NCI-H187 treated with DMSO at 0.1 percent for 48 hours (cell line): ENCODE measurements at places on chromosomes 3 and 15.

- DNase-seq, result no peak
These were observed 29.9 kb upstream of the RNU6-1 start for GRCh38 chr15:67869701-67870100.

- no peak for DNase-seq
These were observed 775 bp downstream of the ARNT2 start for GRCh38 chr15:80404761-80405553.

- DNase-seq, result no peak
These were observed 89.2 kb downstream of the SEC22A start for GRCh38 chr3:123290962-123291361.

- no peak for DNase-seq
These were observed 7.0 kb upstream of the THBS1 start for GRCh38 chr15:39573844-39574243.

DNA sequence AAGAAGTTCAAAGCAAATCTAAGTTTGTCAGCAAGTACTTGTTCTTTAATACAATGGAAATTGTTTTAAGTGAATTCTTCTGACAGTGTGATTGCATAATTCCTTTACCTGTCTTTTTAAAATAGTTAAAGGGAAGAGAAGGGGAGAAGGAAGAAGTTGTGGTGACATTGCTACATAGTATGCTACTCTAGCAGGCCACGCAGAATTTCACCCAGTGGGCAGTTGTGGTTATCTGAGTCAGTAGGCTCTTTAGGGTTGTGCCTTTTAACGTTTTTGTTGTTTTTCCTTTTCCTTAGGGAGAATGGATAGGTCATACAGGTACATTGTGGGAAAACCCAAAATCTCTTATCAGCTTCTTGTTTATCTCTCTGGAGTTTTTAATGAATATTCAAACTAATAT is 40.4 kb downstream of the KIF15 start:
- no peak for DNase-seq

- DNase-seq, result no peak
These were observed 242.0 kb downstream of the TUSC7 start for GRCh38 chr3:116951610-116952009.

GRCh38 chr3:141659821-141660613 is 78.1 kb upstream of the RNF7 start:
- no peak for DNase-seq

GRCh38 chr3:157064402-157064801 is 95.5 kb downstream of the CCNL1 start:
- DNase-seq, result no peak

DNA sequence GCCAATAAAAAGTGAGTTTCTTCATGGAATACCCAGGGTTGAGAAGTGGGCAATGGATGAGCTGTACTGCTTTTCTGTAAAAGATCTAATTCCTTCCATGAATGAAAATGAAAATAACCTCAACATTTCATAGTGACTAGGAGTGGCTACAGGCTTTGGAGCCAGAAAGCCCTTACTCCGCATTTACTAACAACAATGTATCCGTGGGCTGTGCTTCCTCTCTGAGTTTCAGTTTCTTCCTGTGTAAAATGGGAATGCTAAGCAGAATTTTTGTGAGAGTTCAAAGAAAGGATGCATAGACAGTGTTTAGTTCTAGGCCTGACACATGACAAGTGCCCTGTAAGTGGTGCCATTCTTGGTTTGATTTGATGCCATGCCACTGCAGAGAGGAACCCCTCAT is 47.5 kb upstream of the TM4SF1 start:
- no peak for DNase-seq

DNA sequence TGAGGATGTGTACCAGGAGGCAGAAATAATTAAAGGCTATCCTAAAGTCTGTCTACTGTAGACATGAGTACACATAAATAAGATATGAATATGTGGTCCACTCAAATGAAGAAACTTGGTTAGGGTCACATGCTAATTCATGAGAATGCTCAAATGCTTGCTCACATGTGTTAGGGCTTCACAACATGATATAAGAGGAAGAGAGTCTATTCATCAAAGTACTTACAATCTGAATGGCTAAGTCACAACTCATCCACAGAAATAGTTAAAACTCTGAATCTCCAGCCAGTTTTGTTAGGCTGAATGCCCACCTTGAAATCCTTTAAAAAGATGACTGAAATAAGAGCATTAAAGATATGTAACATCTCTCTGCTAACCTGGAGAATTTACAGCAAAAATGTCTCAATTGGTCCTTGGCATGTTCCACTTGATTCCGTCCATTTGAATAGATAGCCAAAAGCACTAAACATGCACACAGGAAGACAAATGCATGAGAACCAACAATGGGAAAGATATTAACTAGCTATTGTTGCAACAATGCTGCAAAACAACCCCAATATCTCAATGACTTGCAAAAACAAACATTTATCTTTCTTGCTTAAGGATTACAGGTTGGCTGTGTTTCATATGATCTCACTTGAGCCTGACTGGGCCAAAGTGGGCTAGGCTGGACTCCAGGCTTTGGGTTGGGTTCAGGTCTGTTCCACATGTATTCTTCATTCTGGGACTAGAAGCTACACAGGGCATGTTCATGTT is 10.6 kb upstream of the TBC1D5 start:
- DNase-seq, result no peak

- DNase-seq, result no peak
These were observed 3.8 kb downstream of the MKRN2 start for GRCh38 chr3:12560505-12561190.

- peak; percentile 61 for DNase-seq
These were observed 400.2 kb upstream of the TBL1XR1 start for GRCh38 chr3:177597311-177598096.

DNA sequence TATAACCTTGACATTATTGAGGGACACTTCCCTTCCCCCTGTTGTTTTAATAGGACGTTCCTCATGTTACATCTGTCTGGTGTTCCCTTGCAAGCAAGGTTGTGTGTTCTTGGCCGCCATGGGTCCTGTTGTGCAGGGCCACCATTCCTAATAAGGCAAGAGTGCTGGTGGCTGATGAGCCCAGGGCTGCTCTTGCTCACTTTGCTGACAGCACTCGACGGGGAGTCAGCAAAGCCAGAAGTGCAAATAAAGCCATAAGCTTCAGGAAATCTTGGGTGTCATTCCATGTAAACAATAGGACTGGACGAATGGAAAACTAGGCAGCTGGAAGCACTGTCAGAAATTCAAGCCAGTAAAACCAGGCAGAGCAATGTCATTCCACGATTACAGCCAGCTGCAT is 75.8 kb downstream of the SQOR start:
- DNase-seq, result no peak
